T-helper 2 cell treated with Interferon-gamma antibody and Interleukin-4, amounts not matched to agents 5 μg/mL and 100 μg/mL, for 36 hours (primary cell): ENCODE measurements at places on chromosomes 7 and 10.

DNA sequence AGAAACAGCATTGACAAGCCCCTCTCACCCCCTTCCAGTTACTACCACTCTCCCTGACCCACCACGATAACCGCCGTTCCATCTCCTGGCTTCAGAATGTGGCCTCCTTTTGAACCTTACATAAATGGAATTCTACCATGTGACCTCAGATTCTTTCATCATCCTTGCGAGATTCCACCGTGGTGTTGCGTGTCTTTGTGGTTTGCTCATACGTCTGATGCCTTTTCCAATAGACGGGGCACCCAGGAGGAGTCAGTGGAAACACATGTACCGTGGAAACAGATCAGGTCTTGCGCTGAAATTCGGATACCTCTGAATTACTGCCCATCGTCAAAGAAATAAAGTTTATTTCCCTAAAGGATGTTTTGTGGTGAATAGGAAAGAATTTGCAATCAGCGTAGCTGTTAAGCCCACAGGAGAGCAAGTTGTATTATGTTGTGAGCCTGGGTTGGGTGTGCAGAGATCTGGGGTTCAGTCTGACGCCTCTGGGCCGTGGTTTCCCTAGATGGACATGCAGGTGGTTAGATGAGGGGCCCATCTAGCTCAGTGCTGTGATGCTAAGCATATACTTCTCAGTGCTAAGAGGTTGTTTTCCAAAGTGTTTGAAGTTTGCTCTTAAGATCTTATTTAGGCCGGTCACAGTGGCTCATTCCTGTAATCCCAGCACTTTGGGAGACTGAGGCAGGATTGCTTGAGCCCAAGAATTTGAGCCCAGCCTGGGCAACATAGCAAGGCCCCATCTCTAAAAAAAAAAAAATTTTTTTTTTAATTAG, 29.1 kb downstream of the GTF2IRD1 start:
- DNase-seq, result no peak

- DNase-seq, result no peak
Observed at GRCh38 chr7:45573204-45573603, 964 bp upstream of the ADCY1 start.

- DNase-seq, result no peak
Observed at GRCh38 chr7:30650421-30650808, 31.8 kb downstream of the CRHR2 start.

DNA sequence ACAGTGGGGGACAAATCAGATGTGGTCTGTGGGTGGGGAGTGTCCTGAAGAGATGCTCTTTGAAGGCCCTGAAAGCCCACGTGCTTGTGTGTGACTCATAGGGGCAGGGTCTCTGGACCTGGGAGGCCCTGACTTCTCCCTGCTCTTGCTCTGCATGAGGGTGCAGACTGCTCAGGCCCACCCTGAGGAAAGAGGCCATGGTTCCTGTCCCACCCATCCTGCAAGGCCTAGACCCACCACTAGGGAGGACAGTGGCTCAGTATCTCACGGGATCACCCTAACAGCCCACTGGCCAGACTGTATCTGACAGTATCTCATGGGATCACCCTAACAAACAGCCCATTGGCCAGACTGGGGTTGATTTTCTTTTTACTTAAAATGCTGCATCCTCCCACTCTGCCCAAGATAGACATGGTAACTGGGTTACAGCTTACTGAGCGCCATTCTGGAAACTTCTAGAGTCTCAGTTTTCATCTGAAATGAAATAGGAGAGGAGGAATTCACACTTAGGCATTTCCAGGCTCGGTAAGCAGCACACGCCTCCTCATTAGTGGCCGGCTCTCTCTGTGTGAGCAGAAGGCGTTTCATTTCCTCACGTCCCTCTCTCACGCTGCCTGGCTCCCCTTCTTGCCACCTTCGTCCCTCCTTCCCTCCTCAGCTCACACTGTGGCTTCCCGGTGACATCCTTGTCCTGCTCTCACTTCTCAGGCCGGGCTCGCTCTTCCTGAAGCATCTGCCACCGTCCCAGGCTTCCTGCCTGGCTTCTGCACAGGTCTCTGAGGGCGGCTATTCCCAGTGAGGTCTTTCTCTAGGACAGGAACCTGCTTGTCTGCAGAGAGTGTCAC, 242.6 kb downstream of the GLRX3 start:
- no peak for DNase-seq

GRCh38 chr10:93226619-93227018, 152.9 kb downstream of the CYP26A1 start:
- no peak for DNase-seq

GRCh38 chr7:55493408-55493807, 78.9 kb downstream of the VOPP1 start:
- DNase-seq, result no peak

DNA sequence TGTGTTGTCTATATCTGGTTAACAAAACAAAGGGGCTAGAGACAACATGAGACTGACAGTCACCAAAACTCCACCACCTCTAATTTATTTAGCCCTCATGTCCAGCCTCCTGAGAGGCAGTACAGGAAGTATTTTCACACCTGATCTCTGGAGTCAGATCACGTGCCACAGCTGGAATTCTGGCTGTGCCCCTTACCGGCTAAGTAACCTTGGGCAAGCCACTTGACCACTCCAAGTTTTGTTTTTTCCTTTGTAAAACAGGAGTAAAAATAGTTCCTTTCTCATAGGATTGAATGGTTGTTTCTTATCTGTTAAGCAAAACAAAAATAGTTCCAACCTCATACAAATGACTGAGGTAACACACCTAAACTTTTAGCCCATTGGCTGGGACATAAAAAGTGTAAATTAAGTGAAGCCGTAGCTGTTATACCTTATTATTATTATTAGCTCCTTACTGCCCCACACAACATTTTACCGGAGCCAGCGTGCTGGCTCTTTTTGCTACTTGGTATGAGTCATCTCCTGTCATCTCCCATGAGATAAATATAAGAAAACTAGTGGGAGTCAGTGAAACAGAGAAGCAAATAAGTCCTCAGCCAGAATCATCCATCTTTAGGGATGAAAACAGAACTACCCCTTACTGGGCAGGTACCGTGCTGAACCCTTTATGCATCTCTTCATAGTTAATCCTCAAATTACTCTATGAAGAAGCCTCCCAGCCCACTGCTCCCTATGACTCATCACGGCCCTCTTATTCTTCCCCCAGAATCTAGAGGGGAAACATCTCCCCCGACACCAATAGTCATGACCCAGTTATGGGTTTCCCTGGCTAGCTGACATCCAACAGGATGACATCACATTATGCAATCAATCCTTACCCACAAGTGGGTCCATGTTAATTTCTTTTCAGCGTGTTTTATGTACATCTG, 44.9 kb downstream of the PPP1R3C start:
- no peak for DNase-seq

- DNase-seq, result no peak
Observed at GRCh38 chr7:18119985-18120384, 92.3 kb upstream of the PRPS1L1 start.

- DNase-seq, result no peak
Observed at GRCh38 chr7:95088536-95089215, 181.3 kb downstream of the PPP1R9A start.

DNA sequence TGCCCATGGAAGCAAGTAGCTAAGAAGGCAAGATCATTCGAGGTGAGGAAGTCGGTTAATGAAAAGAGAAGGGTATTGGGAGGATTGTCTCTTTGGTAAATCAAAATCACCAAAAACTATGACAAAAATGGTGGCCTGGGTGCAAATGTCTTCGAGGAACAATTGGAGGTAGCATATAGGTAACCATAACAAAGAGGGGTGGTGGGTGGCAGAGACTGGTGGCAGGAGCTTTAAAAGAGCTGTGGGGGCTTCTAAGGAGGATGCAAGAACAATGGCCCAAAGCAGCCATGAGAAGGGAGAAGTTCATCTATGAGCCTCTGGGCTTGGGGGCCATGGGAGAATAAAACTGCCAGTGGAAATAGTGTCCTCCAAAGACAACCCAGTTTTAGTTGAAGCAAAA, 172.2 kb upstream of the PDE1C start:
- DNase-seq, result no peak

- no peak for DNase-seq
Observed at GRCh38 chr10:113096128-113096996, 146.3 kb downstream of the TCF7L2 start.

DNA sequence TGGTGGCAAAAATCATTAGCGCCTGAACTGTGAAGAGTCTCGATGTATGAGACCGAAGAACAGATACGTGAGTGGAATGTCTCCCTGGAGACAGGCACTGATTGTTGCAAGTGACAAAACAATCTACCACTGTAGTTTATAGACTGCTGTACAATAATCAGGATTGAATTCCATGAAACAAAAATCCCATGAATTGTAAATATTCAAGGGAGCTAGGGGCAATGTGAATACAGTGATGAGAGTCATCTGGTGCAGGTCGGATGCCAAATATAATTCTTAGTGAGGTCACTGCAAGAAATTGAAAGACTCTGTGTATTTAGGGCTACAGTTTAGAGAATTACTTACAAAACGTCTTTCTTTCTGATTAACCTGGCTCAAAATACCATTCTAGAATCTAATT, 594.4 kb upstream of the VSTM2A start:
- DNase-seq, result no peak

DNA sequence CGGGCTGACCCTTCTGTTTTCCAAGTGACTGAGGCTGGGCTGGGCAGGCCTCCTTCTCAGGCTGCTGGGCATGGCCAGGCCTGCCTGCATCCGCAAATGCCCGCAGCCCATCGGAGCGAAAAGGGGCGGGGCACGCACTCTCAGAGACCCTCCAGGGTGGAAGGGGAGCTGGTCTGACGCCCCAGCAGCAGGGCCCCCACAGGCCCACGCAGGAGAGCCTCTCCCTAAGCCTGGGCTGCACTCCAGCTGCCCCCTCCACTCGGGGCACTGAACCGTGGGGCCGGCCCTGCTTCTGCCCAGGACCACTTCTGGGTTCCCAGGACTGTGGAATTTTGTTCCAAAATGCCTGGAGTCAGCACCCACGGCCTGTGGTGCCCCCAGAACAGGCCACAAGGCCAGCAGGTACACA, 9.3 kb downstream of the ADAP1 start:
- no peak for DNase-seq

DNA sequence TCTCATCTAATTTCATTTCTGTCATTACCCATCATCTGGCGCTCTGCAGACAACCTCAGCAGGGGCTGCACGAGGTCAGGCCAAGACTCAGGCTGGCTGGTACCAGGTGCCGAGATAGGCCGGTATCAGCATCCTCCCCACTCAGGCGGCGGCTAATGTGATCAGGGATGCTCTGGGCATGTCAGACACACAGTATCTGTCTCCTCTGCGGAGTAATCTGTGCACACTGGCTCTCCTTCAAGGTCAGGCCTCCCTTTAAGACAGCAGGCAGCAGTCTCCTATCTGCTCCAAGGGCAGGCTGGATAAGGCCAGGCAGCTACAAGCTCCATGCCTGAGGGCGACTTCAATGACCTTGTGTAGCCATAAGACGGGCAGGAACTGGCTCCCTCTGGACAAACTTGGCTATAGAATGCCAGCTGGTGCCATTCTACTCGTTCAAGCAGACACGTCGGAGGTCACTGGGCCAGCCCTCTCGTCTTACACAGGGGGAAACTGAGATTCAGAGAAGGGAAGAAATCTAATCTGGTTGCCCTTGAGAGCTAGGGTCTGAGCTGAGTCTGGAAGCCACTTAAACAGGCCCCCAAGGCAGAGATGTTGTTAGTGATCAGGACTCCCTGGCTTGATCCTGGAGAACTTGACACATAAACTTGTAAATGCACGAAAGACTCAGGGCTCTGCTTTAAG, 59.3 kb downstream of the ARHGAP22 start:
- DNase-seq, result no peak

DNA sequence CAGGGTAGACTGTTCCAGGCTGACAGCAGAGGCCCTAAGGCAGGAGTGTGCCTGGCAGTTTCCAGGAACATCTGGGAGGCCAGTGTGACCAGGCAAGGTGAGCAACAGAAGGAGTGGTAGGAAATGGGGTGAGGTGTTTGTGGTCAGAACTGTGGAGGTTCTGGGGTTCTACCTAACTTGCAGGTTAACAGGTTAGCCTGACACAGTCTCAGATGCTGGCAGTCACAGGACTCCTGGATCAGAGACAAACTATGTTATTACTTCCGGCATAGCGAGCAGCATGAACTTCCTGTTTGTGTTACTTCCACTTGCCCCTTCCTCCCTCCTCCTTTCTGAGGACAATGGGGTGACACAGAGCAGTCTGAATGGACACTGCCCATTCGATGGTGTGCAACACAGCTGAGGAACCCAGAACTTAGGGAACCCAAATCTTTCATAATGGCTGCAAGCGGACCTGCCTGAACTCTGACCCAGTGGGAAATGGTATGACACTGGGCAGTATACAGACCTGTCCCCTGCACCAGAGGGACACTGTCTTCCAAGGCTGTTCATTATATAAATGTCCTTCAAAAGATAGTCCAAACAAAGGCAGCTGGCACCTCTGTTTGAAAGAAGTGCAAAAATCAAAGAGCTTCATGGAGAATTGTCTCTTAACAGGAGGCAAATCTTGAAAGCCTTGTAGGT, 3.9 kb upstream of the SAR1A start:
- DNase-seq, result no peak

- no peak for DNase-seq
Observed at GRCh38 chr7:2796358-2797352, 47.5 kb downstream of the GNA12 start.

DNA sequence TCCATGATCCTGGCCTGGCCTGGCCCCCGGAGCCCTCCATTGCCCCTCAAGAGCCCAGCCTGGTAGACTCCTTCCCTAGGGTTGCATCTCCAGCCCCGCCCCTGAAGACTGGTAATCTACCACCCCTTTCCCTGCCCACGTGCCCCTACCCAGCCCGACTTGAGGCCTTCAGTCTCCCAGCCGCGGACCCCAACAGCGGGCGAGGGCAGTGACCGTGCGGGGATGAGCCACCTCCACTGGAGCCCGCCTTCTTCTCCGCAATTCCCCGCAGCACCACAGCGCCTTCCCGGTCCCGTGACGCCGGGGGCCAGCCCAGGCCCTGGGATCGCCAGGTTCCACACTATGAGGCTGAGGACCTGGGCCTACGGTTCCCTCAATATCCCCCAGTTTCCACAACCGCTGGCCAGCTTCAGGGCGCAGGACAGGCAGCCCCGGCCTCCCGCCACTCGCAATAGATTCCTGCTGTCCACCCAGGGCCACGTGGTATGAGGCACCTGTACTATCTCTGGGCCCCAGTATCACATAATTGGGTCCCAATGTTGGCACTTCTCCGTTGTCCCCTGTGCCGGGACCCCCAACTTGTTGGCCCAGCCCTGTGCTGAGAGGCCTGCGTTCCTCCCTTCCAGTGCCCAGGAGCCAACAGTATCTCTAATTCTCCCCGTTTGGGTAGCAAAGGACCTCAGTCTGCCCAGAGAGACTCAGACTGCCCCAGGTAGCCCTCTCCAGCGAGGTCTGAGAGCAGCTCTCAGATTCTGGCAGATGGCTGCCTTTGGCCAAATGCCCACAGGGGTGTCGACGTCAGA, 1.1 kb upstream of the GPRIN2 start:
- no peak for DNase-seq
